ENCODE measurements at places on chromosomes 11 and 22.

GRCh38 chr11:78667461-78667860 lies 92.8 kb upstream of the NARS2 start:
- DNase-seq = no peak

DNA sequence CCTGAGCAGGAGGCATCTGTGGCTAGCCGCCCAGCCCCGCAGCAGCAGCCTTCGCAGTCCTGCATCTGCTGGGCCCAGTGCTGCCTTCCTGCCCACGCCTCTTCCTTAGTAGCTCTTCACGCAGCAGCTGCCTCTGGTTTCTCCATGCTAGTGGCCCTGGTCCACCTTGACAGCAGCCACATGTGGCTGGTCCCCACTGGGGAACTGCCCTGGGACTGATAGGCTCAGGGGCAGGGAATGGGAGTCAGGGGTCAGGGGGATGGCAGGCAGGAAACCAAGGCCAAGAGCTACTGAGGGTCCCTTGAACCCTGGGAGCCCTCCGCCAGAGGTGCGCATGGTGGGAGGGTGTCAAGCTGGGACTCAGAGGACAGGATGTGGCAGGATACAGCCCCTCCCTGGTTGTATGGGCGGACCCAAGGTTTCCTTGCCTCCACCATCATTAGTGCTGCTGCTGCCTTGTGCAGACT lies 99.4 kb upstream of the PITPNB start:
- no peak for DNase-seq

- no peak for DNase-seq
Measured at GRCh38 chr11:4464216-4465159, 15.4 kb downstream of the OR52K2 start.

GRCh38 chr22:41257696-41258095 lies 17.0 kb upstream of the CHADL start:
- no peak for DNase-seq

GRCh38 chr11:22041039-22041438 lies 151.8 kb upstream of the ANO5 start:
- no peak for DNase-seq

DNA sequence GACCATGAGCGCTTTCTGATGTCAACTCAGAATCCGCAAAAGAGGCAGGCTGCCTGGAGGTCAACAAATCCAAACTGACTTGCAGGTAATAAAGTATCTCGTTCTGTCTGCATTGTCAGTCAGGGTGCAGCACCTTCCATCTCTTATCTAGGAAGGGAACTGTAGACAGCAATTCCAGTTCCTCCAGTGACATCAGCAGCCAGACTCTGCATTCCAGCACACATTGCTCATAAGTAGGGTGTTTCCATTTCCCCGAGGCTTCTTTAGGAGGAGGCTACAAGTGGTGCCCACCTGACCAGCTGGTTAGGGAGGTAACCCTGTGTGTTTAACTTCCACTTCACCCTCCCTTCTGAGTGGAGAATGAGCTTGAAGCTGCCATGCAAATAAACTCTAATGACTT lies 53.3 kb downstream of the NTM start:
- DNase-seq = no peak

DNA sequence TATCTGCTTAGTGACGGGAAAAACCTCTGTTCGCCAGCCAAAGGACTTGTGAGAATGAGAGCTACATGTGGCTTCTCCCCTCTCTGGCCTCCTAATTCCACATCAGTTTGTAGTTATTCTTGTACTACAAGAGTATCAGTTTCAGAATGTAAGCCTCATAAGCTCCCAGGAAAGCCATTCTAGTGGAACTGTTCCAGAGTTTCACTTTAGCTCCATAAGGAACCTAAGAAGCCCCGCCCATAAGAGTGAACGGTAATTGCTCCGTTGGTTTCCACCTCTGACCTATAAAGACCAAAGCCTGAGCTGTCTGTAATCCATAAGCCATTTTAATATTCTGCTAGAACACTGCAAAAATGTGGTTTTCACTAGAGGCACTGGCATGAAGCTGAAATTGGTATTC lies 53.0 kb downstream of the SIK3 start:
- DNase-seq = no peak

GRCh38 chr11:111231836-111232235 lies 13.7 kb upstream of the POU2AF2 start:
- DNase-seq = no peak

GRCh38 chr11:66992041-66992440 lies 16.9 kb downstream of the C11orf86 start:
- no peak for DNase-seq

GRCh38 chr11:134861490-134862104 lies 449.6 kb upstream of the B3GAT1 start:
- DNase-seq = no peak

Measured in activated T-cell treated with anti-CD3 and anti-CD28 coated beads, Interleukin-2, amount 50 U/mL, for 72 hours (primary cell).